ENCODE measurements at places on chromosomes 7 and 10. TPM values are rescaled to one million over a fixed set of nuclear protein-coding genes. Genes with fewer than 3 reads are reported as not detected.

- no peak for DNase-seq
Measured at GRCh38 chr10:14412624-14413023, 81.9 kb upstream of the FRMD4A start.

DNA sequence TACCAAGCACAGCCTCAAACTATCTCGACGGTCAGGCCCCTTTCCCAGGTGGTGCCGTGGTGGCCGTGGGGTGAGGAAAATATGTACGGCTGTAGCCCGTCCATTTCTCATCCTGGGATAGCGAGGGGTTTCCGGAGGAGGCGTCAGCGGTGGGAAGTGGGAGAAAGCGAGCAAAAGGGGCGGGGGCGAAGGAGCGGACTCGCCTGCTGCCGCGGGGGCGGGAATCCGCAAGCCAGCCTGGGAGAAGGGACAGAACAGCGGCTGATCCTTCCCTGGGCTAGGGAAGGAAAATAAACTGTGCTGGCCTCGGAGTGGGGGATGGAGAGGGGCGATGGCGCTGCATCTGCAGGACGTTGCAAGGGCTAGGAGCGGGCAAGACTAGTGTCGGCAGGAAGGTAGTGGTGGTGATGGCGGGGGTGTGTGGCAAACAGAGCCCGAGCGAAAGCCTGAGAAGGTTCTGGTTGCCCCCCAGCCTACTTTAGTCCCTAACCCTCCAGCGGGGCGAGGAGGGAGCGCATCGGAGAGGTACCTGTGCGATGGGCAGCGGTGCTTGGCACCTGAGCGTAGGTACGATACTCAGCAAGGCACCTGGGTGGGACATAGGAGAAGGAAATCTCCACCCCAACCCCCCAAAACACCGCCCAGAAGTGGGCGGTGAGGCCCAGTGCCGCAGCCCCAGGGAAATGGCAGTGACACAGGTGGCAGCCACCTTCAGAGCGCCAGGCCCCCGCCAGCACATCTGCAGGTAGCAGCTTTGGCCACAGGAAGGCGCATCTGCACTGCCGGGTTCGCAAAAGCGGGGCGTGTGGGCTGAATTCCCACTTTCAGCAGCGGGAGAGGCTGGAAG, 49.9 kb upstream of the STEAP1B start:
- DNase-seq, result no peak

GRCh38 chr7:375321-375831, 85.4 kb downstream of the FOXL3 start:
- no peak for DNase-seq

DNAAF5 gene
- polyA plus RNA-seq, result 35.6 TPM

- DNase-seq, result no peak
Measured at GRCh38 chr7:45244981-45245380, 87.4 kb downstream of the RAMP3 start.

- DNase-seq, result no peak
Measured at GRCh38 chr10:96683065-96683464, 37.2 kb downstream of the PIK3AP1 start.

PAX4 gene
- not detected for polyA plus RNA-seq

DNA sequence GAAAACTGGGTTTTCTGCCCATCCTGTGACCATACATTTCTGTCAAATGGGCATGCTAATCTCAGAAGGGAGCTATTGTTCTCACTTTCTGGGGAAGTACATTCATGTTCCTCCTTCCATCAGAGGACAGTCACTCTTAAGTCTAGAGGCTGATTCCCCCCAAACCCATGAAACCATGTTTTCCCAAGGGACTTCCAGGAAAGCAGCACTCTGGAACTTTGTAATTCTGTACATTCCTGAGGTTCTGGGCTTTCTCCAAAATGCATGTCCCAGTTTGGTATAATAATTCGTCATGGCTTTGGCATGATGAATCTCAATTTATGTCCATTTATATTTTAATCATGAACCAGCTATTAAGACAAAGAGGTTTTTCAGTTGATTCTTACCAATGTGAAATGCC, 688.1 kb downstream of the LRMDA start:
- no peak for DNase-seq

DNA sequence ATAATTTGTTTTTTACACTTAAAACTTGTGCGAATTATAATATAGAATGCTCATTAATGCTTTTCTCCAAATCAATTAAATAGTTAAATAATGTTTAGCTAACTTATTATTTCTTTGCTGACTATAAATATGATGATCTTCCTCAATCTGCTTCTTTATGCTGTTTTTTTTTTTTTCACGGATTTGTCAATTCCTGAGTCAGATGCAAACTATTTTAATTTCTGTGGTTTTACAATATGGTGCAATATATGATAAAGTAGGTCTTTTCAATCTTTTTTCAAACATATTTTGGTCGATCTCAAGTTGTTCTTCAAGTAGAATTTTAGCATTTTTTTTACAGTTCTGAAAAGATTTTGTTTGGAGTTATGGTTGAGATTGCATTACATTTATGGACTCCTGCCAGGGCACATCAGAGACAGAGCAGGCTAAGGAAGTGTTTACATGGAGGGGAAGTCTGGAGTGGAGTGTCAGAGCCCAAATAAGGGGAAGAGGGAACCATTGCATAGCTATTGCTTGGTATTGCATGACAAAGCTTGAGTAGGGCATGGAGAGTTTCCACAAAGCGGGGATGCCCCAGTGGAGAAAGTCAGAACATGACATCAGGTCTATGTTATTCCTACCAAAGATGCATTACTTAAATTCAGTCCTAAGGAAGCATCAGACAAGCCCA, 204.4 kb downstream of the OTUD1 start:
- no peak for DNase-seq

- no peak for DNase-seq
Measured at GRCh38 chr10:70212879-70213278, 20.4 kb downstream of the PPA1 start.

GRCh38 chr7:55048221-55048859, 29.5 kb downstream of the EGFR start:
- DNase-seq, result no peak

- DNase-seq, result no peak
Measured at GRCh38 chr10:67760272-67760671, 64.3 kb upstream of the CTNNA3 start.

DNA sequence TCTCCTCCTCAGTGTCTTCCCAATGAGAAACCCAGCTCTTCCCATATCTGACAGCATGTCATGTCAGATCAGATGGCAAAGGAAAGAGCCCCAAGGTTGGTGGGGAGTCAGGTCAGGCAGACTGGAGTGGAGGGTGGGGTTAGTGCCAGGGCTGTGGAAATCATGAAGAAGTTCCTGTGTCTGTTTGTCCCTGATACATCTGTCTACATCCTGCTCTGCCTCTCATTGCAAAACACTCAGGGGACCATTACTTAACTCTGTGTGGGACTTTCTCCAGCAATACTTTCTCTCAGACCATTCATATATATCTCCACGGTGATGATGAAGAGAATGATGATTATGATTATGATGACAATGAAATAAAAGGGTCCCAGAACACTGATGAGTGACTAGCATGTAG, 3.3 kb downstream of the PRRT4 start:
- DNase-seq, result no peak

BTBD16 gene
- polyA plus RNA-seq, result 1.6 TPM

DNA sequence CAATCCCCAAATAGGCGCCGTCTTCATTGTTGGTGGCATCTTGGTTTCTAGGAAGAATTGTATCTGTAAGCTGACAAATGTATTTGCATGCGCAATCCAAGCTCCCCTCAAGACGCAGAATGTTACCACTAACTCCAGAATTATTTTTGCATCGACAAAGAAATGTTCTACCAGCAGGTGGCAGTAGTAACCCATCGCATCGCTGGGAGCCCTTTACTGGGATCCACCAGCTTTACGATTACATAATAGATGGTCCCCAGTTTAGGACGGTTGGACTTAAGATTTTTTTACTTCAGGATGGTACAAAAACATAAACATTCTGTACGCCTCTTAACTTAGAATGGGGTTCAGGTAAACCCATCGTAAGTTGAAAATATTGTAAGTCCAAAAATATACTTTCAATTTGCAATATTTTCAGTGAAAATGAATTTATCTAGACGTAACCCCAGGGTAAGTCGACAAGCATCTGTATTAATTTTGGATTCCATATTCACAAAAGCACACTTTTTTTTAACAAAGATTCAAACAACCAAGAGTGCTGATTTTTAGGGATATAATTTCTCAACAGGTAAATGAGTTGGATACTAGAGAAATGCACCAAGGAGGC, 114.0 kb upstream of the COBL start:
- DNase-seq, result peak; percentile 40

DNA sequence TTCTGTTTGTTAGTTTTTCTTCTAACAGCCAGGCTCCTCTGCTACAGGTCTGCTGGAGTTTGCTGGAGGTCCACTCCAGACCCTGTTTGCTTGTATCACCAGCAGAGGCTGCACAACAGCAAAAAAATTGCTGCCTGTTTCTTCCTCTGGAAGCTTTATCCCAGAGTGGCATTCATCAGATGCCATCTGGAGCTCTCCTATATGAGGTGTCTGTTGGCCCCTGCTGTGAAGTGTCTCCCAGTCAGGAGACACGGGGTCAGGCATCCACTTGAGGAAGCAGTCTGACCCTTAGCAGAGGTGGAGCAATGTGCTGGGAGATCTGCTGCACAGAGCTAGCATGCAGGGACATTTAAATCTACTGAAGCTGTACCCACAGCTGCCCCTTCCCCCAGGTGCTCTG, 26.7 kb upstream of the CROT start:
- DNase-seq, result no peak

DNA sequence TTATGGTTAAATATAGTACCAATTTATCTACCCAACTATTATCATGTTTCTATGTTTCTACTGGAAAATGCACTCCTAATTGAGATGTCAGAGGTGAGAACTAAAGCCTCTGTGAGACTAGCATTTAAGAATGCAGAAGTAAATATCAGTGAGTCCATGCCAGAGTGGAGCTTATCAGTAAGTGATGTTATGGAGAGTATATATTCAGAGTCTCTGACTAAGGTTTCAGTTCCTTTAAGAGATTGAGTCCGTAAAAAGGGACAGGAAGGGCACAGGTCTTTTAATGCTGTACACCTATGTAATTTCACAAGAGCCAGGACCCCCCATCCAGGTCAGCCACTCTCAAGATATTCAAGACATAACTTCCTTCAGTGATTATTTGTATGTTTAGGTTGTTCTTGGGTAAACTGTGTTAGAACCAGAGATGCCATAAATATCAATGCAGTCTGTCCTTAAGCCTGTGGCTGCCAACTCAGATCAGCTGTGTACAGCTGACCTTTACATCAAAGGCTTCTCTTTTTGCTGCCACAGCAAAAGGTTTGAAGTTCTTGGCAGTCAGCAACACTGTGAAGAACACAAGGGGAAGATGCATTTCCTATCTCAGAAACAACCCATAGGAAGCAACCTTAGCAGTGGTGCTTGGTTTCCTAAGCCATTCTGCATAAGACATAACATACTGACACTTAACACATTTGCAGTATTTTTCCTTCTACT, 244.8 kb downstream of the BICC1 start:
- no peak for DNase-seq

PTPRE gene
- 6.8 TPM for polyA plus RNA-seq

DNA sequence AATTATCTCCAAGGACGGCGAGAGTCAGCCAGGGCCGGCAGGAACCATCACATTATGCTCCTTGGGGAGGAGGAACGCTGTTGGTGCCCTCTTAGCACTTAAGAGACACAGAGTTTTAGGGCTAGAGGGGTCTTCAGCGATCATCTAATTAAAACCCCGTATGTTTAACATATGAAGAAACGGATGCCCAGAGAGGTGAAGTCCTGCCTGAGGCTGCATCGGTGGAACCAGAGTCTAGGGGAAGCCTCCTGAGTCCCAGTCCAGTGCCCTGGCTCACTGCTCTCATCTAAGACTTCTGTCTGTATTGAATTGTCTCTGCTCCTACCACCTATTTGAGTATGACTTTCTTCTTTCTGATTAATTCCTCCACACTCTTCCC, 688 bp upstream of the ABCB4 start:
- no peak for DNase-seq

GRCh38 chr7:43779045-43779812, 20.7 kb downstream of the BLVRA start:
- DNase-seq, result no peak

- no peak for DNase-seq
Measured at GRCh38 chr10:125076891-125077541, 83.3 kb downstream of the CTBP2 start.

FAM20C gene
- polyA plus RNA-seq, result 68.9 TPM

SPDYE11 gene
- 0.29 TPM for polyA plus RNA-seq

- no peak for DNase-seq
Measured at GRCh38 chr10:44259090-44259874, 125.6 kb downstream of the CXCL12 start.

DNA sequence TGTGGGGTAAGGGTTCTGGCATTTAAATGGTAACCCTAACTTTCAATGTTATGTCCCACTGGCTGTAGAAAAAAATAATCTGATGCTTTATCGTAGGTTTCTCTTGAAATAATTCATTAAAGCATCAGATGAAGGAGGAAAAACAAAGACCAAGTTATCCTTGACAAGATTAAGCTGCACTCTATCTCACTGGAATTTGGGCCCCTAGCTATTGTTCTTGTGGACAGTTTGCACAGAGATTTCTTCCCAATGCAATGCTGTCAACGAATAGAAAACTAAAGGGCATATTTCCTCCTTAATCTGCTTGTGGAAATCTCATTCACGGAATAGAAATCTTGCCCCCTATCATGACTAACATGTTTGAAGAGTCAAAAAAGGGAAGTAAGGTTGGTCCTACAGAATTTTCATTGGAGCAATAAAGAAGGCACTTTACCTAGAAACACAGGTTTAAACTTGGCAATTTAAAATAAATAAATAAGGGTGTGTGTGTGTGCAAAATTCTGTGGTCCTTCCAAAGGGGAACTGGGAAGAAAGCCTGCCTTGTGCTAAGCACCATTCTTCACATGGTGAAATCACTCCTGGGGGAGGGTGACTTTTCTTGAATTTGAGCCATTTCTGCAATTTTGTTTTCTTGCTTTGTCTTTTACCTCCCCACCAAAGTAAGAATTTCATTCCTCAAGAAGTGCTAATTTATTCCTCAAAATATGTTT, 242.8 kb downstream of the GLI3 start:
- no peak for DNase-seq

NPC1L1 gene
- 2.9 TPM for polyA plus RNA-seq

Measured in right renal pelvis (tissue), 4 donors.